Urinary bladder (tissue), 4 donors: ENCODE measurements at places on chromosomes 2 and 18. TPM values are rescaled to one million over a fixed set of nuclear protein-coding genes. Genes with fewer than 3 reads are reported as not detected.

Gene SATB2
- 3.5 TPM for total RNA-seq

Gene REEP1
- 21.9 TPM for total RNA-seq

Gene SLC9A2
- 4.2 TPM for total RNA-seq

Gene NDC80
- total RNA-seq = 33.0 TPM

Gene GALNT13
- total RNA-seq = 19.5 TPM

Gene DHRS9
- total RNA-seq = 0.69 TPM

Gene CRYGD
- 0.95 TPM for total RNA-seq

Gene CXCR1
- 0.26 TPM for total RNA-seq
